ENCODE measurements at places on chromosomes 12 and 14. TPM values are rescaled to one million over a fixed set of nuclear protein-coding genes. Genes with fewer than 3 reads are reported as not detected.

GRCh38 chr12:113137861-113138783 is 2.6 kb upstream of the RASAL1 start:
- no peak for DNase-seq

RNASE4 gene
- 7.0 TPM for polyA plus RNA-seq

SPATS2 gene
- 48.8 TPM for polyA plus RNA-seq

DNA sequence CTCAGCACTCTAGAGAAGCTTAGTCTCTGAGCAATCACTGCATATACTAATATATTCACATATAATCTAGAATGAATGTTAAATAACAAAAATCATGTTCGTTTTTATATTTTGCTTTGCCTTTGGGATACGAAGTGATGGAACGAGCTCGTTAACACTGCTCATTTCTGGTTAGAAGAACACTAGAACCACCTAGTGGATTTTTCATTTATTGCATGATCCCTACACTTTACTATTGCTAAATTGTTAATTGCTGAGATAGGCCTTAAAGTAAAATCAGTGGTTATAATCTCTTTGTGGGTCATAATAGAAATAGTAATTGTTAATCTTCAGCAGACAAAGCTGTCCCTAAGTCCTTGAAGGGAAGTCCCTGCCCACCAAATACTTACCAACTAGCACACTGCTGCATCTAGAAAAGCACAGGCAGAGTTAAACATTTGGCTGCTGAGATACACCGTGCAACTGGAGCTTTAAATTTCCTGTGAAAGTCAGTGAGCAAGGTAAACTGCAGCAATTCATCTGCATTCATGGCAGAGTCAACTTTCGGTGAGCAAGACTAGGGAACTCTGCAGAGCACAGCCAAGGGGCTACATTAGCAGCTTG is 353.7 kb downstream of the APAF1 start:
- peak; percentile 20 for DNase-seq

GRCh38 chr14:101554991-101555668 is 6.2 kb upstream of the DIO3 start:
- no peak for DNase-seq

DNA sequence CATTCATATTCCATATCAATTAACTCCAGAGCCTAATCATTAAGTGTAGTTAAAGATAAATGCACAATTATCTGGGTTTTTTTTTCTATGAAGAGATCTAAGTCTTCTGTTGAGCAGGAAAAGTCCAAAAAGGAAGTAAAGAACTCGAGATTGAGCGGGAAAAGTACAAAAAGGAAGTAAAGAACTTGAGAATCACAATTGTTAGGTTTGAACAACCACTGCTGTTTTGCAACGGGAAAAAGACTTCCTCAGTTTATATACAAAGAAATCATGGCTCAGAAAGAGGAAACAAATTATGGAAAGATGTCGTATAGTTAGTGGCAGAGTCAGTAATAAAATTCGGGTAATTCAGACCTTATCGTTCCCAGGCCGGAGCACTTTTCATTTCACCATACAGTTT is 63.3 kb downstream of the PPP1R12A start:
- no peak for DNase-seq

GRCh38 chr12:46547421-46548354 is 175.1 kb upstream of the SLC38A2 start:
- DNase-seq: no peak

DNA sequence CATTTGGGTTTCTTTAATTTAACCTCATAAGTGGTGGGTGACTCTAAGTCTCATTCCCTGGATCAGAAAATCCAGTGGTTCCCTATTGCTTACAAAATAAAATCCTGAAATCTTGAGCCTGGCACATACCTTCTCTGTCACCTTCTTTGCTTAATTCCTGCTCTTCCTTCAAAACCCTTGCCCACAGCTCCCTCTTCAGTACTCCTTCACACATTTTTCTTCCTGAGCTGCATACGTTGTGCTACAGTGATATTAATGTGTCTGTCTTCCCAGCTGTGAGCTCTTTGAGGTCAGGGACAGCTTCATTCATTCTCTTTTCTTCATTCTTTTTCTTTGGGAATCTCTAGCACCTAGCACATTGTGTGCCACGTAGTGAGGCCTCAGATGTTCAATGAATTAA is 9.5 kb downstream of the TSPAN11 start:
- no peak for DNase-seq

GNB3 gene
- polyA plus RNA-seq: 4.3 TPM

AMHR2 gene
- polyA plus RNA-seq: 0.39 TPM

- no peak for DNase-seq
Observed at GRCh38 chr14:54783660-54784015, 119.0 kb downstream of the GCH1 start.

RAB2B gene
- polyA plus RNA-seq: 42.5 TPM

- no peak for DNase-seq
Observed at GRCh38 chr12:26798640-26799039, 34.4 kb downstream of the ITPR2 start.

GRCh38 chr12:66087365-66087943 is 43.1 kb downstream of the LLPH start:
- peak; percentile 60 for DNase-seq

IQSEC3 gene
- polyA plus RNA-seq: 4.5 TPM

IAPP gene
- not detected for polyA plus RNA-seq

OLR1 gene
- 1.2 TPM for polyA plus RNA-seq

C12orf60 gene
- polyA plus RNA-seq: 5.2 TPM

DNA sequence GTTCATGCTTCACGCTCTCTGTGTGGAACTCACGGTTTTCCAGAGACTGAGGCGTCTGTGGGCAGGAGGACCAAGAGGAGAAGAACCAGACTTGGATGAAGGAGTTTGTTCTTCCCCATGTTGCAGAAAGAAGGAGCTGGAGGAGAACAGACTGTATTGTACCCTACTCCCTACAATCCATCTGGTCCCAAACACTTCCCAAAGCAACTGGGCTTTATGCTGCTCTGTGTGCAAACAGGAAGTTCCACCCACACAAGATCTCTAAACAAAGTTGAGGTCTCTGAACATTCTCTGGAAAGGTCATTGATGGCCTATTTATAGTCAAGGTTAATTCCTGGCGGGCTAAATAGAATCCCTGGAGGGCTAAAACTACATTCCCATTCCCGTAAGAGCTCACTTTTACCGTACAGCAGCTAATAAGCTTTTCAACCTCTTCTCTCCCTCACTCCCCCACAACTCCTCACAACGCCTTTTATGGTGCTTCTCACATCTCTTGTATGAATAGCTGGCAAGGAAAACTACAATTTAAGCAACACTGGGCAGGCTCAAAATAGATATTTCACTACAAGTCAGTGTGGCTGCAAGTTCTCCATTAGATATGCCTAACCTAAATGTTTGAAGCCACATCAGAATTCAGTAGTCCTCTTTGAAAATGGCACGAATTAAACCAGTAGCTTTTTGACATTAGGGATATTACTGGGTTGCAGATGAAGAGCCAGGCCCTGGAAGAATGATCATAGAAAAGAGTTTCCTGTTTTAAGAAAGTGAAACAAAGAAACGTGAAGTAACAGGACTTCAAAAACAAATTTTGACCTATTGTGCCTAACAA is at the start of gene A2M:
Gene A2M (minus strand): TSS at position 189 of the 829 bp plus-strand sequence. CDS start 70 bp downstream, at position 119.
- DNase-seq: peak; percentile 41

DNA sequence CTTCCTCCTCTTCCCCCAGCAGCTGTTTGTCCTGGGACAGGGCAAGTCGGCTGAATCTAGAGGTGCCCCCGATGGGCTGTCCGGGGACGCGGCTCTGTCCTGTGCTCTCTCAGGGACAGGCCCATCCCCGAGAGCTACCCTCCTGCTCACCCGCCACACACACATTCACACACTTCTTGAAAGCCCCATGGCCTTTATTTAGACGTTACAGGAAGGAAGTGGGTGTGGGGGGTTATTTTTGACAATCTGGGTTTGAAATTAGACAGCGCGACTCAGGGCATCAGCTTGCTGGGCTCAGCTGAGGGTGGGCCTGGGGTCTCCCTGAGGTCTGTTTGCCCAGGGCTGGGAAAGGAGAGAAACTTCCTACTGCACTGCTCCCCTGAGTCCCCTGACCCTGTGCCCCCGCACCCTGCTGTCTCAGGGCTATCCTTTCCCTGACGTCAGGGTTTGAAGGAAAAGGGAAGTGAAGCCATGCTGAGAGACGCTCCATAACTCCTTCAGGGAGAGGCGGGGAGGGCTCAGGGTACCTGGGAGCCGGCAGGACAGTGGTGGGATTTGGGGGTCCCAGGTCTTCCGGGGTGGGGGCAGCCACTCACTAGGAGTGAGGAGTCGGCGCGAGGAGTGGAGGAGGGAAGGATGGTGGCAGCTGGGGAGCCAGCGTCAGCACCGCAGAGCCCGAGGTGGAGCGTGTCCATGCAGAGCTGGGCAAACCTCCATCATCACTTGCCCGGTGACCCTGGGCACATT is 8.1 kb downstream of the PTPN6 start:
- no peak for DNase-seq

AQP6 gene
- 19.3 TPM for polyA plus RNA-seq

- no peak for DNase-seq
Observed at GRCh38 chr14:74349757-74350156, 1.5 kb downstream of the VRTN start.
